ENCODE measurements at places on chromosomes 1 and 21.

GRCh38 chr1:24089743-24090555 is 22.0 kb downstream of the MYOM3 start:
- no peak for DNase-seq

DNA sequence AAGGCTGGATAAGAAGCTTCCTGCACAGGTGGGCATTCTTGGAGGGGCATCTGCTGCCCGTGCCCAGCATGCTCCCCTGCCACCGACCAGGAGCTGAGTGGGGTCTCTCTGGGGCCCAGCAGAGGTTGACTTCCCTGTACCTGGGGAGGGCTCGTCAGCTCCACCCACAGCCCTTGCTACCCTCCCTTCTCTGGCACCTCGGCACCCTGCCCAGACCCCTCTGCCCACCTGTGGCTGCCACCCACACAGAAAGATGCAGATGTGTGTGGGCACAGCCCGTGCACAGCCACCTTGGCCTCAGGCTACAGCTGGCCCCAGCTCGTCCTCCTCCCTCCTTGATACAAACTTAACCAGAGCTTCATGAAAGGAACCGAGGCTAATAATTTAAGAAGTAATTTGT is 241.2 kb upstream of the VAMP3 start:
- no peak for DNase-seq

GRCh38 chr21:39131791-39132190 is 51.5 kb downstream of the PSMG1 start:
- DNase-seq = no peak

DNA sequence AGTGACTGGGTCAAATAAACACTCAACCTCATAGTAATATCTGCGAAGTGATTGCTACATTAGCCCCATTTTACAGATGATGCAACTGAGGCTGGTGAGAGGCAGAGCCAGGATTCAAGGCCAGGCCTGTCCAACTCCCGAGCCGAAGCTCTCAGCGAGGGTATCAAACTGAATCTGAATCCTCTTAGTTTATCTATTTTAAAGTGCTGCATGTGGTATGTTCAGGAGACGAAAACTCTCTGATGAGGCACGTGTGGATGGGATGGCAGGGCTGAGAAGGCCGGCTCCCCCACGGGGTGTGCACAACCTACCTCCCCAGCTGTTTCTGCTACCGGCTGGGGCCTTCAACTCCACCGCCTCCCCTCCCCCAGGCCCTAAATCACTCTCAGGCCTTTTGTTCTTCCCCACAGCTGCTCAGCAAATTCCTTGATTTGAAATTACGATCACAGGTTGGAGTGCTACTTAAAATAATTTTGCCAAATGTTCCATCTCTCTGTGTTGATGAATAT is 171.8 kb downstream of the TOMM20 start:
- DNase-seq = no peak
